ENCODE measurements at places on chromosomes 4 and X.

- DNase-seq: no peak
Measured at GRCh38 chr4:180203349-180203748, 2039.9 kb upstream of the TENM3 start.

- no peak for DNase-seq
Measured at GRCh38 chr4:142156256-142156655, 519.9 kb downstream of the IL15 start.

DNA sequence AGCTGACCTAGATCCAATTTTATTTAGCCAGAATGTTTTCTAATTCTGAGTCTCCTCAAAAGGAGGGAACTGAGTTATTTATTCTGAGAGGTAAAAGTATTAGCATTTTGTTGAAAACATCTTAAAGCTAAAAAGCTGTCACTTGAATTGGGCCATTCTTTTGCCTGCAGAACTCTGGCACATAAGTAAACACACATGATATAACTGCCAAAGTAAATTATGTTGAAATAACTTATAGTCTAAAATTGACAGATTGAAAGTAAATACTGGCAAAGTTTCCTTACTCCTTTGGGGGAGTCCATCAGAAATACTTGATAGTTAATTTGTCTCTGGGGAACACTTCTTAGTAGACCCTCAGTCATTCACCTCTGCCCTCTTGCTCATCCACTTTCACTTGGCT is 38.3 kb upstream of the SLC25A4 start:
- DNase-seq: no peak

GRCh38 chrX:10514891-10515290 is 105.5 kb downstream of the MID1 start:
- no peak for DNase-seq

DNA sequence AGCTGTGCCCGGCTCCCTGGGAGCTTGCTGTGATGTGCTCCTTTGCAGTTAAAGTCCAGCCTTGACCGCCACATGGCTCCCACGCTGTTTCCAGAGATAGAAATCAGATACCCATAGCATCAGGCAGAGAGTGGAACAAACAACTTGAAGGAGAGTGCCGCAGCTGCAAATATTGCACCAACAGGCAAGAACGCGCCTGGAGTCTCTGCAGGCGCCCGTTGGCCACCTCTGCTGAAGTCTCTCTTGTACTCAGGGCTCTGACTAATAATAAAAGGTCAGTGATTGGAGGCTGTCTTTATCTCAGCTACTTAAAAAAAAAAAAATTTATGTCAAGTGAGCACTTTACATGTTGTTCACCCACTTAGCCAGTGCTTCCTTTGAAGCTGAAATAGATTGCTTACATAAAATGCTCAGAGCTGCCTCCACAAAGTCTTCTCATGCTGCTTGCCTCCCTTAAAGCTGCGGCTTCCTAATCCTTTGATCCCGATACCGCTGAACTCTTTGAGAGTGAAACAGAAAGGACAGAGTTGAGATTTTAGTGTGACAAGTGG is 30.9 kb upstream of the TENM3 start:
- no peak for DNase-seq
